ENCODE measurements at places on chromosomes 6 and 20. TPM values are rescaled to one million over a fixed set of nuclear protein-coding genes. Genes with fewer than 3 reads are reported as not detected.

ISM1 gene
- 1.0 TPM for total RNA-seq

- DNase-seq, result no peak
Measured at GRCh38 chr6:158152659-158153058, 15.4 kb downstream of the SERAC1 start.

SERPINB1 gene
- 26.4 TPM for total RNA-seq

DNA sequence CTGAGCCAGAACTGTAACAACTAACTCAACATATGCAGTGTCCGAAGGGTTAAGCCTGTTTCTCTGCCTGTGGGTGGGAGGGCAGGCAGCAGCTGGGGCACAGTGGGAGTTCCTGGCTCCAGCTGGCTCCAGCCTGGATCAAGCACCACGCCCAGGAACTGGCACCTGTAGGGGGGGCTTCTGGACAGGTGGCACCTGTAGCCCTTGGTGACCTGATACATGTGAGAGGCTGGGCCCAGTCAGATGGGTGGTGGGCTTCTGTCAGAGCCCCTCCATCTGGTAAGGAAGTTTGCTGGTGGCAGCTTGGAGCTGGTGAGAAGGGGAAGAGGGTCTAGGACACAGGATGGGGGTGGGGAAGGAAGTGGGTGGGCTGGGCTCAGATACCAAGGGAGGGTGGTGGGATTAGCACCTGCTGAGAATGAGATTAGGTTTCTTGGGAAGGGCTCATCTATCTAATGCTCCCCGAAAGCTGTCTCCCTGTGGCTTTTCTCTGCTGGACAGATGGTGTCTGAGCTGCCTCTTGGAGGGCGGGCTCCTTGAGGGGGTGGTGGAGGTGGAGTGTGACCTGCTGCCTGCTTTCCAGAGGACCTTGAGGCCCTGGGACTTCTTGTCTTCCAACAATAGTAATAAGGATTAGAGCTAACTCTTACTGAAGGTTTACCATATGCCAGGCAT is 28.5 kb downstream of the BCL2L1 start:
- no peak for DNase-seq

- no peak for DNase-seq
Measured at GRCh38 chr6:37745748-37746147, 48.1 kb upstream of the MDGA1 start.

DNA sequence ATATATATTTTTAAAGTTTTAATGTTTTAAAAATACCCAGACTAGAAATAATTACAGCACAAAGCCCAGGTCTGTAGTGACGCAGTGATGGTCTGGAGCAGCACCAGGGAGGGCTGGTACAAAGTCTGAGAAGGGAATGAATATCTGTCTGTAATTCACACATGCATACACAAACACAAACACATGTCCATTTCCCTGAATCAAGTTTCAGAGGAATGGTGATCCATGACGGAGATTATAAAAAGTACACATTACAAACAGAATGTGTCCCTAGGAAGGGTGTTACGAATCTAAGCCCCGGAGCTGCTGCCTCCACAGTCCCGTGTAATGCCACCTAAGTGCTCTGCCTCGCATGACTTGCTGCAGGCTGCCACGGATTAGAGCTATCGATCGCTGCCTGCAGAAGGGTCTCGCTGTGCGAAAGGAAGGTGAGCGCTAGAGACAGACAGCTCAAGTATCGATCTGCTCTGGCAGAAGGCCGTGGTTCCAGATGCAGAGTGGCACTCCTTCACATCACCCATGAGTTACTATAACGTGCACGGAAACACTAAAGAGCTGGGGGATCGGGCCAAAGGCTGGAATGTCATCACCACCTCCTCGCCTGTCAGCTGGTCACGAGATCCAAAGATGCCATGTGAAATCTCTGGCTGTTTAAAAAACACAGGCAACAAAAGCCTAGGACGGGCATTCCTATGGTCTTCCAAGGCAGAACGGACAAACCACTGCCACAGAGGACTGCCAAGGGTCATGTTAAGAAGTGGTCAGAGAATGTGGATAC is 87.1 kb downstream of the INSM1 start:
- no peak for DNase-seq

DNA sequence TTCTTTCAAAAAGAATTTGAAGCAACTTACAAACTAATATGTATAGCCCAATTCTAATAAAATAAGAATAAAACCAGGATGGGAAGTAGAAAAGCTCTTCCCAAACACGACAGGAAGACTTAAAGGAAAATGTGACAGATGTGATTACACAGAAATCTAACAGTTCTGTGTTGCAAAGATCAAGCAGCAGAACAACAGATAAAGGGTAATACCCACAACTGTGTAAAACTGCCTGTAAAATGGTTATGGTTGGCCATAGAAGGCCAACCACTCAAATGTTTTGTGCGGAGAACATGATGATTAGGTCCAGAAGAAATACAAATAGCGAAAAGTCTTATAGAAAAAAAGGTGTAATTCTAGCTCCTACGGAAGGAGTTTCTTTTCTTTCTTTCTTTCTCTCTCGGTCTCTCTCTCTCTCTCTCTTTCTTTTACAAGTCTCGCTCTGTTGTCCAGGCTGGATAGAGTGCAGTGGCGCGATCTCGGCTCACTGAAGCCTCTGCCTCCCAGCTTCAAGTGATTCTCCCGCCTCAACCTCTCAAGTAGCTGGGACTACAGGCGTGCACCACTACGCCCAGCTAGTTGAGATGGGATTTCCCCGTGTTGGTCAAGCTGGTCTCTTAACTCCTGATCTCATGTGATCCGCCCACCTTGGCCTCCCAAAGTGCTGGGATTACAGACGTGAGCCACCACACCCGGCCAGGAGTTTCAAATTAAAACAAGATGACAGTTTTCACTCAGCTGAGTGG is 128.5 kb downstream of the QRSL1 start:
- DNase-seq, result no peak

DNA sequence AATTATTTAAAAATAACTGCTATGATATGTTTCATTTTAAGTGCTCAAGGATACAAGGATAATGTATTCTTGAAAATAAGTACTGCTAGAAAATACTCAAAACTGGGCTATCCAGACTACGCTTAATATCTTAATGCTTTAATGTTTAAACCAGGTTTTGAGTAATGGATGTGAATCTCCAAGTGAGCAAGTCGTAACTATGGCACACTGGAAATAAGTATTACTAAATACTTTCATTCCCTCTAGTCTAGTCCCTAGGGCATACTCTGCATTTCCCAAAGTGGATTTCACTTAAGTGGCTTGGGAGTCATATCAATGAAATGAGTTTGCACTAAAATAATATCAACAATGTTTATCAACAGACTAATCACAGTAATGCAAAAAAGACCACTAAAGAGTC is 48.1 kb downstream of the HMGCLL1 start:
- no peak for DNase-seq

DNA sequence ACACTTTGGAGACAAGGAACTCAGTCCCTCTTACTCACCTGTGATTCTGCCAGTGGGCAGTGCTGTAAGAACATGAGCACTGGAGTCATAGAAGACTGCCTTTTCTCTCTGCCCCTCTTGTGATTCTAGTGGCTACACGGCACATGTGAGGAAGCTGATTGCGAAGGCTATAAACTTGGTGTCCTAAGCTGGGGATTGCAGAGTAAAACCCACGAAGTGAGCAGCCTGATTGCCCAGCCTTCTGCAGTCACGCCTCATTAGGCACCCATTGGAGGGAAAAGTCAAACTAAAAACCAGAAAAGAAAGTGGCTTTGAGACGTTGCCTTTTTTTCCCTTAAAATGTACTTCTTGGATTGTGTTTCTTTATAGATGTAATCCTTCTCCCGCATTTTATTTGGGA is 748.4 kb upstream of the CHD6 start:
- DNase-seq, result no peak

DNA sequence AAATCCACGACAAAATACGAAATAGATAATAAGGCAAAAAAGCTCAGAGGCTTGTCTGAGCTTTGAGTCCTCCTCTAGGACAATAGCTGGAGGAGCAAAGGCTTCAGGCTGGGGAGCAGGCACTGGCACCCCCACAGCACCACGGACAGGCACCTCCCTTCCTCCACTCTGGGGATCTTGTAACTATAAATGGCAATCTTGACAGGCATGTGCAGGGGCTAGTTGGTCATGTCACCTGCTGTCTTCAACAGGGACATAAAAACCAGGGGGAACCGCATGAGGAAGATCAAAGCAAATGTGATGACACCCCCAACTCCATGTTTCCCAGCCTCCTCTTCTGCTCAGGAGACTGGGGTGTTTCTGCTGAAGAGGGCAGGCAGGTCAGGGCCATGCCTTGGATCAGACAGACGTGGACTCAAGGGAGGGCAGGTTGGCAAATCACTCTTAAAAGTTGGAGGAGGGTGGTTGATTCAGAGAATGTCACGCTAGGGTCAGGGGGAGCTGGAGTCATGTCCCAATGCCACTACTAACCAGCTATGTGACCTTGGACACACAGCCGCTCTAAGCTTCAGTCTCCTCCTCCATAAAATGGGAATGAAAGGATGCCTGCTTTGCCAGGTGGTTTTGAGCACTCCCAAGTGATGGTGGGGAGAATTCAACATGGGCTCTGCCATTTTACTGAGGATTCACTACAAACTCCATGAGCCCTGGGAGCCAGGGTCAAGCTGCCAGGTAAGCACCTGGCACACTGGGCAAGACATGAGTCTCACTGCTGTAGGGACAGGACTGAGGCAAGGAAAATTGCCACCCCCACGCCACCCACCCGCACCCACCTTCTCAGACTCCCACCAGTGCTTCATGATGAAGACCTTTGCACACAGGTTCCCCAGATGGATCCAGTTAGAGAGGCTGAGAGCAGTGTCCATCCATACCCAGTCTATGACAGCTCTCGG is 48.0 kb downstream of the NPEPL1 start:
- no peak for DNase-seq

BPIFB6 gene
- total RNA-seq, result not detected

VPS16 gene
- 23.3 TPM for total RNA-seq

PRRT1 gene
- total RNA-seq, result 0.83 TPM

All from cardiac septum (tissue), 1 donor.